Activated naive CD4-positive, alpha-beta T cell (primary cell): ENCODE measurements at places on chromosomes 11 and 22.
A peak's percentile ranks its signal among the peaks of the same experiment; 100 is the strongest.

DNA sequence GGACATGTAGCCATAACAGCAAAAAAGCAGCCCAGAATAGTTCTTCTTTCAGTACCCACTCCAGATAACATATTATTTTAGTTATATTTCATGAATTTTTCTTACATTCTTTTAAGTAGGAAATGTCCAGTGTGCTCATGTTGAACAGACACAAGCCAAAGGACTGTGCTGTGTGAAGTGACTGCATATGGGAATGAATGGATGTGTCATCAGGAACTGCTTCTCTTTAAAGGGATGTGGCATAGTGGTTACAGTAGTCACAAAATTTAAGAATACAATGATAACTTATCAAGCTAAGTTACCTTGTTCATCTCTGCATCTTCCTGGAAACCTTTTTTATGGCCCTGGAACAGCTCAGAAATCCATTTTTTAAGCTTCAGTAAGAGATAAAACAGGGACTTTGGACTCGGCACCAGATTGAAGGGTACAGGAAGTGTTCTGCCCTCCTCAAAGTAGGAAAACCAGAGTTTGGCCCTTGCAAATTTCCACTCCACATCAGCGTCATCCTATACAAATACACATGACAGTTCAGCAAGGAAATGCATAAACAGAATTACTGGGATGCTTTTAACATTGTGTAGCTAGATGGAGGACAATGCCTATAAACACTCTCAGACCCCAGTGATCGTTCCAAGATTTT, 112.8 kb downstream of the TRPC6 start:
- no peak for DNase-seq

DNA sequence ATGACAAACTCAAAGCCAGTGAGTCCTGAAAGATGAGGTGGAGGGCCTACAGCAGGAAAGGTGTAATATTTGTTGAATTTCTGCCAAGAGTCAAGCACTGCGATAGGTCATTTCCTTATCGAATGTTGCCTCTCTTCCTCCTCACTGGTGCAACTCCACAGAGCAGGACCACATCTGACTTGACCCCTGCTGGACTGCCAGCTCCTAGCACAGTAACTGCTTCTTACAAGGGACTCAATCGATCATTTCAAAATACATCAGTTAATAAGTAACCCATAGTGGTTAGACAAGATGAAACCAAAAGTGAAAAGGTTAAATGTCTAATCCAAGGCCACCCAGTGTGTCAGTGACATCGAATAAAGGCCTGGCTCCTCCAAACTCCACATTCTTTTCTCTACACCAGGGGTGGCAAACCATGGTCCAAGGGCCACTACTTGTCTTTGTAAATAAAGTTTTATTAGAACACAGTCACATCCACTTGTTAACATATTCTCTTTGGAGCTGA, 98.5 kb upstream of the CSNK2A3 start:
- no peak for DNase-seq

GRCh38 chr11:8253566-8253965, 10.1 kb downstream of the LMO1 start:
- DNase-seq: no peak

- DNase-seq: no peak
Observed at GRCh38 chr11:78981153-78981552, 406.5 kb upstream of the NARS2 start.

- peak; percentile 60 for DNase-seq
Observed at GRCh38 chr22:37079668-37080171, 28.2 kb downstream of the KCTD17 start.

DNA sequence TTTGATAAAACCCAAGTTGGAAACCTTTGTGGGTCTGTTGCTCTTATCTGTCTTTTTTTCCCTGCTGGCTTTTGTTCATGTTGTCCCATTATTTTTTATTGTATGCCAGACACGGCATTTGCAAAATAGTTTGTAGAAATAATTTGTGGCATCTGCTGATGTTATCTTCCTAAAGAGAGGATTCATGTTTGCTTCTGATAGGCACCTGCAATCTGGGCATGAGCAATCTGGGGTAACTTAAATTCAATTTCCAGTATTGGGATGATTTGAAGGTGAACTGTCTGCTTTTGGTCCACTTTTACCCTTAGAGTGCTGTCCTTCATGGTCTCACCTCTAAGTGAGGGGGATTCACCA, 126.9 kb downstream of the CEP164 start:
- DNase-seq: no peak

- DNase-seq: no peak
Observed at GRCh38 chr11:67032830-67033551, 10.1 kb downstream of the SYT12 start.
